Transverse colon (tissue), 4 donors: ENCODE measurements at places on chromosomes 12 and 14.

DNA sequence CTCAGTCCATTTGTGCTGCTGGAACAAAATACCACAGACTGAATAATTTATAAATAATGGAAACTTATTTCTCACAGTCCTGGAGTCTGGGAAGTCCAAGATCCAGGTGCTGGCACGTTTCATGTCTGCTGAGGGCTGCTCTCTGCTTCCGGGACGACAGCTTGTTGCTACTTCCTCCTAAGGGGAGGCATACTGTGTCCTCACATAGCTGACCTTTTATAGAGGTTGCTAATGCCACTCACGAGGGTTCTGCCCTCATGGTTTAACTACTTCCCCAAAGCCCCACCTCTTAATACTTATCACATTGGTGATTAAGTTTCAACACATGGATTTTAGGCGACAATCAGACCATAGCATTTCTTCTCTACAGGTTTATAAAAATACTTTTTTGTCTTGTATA, 411.1 kb downstream of the NRXN3 start:
- no peak for DNase-seq

DNA sequence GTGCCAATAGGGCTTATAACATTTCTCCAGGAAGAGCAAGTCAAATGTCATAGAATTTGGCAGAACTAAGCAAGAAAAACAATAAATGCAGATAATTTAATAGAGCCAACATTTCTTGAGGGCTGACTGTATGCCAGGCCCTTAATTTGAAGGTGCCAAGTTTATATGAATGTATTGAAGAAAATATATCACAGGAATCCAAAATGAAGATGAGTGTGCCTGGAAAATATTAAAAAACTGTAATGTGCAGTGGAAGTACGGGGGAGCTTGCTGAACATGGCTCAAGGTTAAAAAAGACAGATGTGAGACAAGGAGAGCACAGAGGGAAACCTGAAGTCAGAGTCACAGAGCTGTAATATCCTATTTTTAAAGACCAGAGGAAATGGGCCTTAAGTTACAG, 16.4 kb downstream of the NR1H4 start:
- no peak for DNase-seq

DNA sequence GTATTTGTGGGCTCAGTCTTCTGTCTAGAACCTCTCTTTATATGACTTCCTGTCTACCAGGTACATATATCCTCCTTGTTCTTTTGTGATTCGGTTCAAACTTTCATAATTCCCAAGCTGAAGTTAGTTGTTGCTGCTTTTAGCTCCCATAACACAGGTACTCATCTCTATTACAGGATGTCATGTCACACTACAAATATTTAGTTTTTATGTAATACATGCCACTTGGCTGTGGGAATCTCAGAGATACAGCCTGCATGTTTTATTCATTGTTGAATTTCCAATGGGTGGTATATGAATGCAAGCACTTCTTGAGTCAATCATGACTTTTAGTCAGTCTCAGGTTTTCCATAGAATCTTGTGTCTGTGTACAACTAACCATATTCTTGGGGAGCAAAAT, 122.7 kb downstream of the SINHCAF start:
- no peak for DNase-seq

GRCh38 chr12:25972783-25973182, 14.3 kb downstream of the RASSF8 start:
- no peak for DNase-seq

GRCh38 chr12:26573225-26573909, 259.6 kb downstream of the ITPR2 start:
- DNase-seq: no peak

GRCh38 chr14:86654558-86655184, 1124.7 kb downstream of the FLRT2 start:
- peak; percentile 35 for DNase-seq

- DNase-seq: no peak
Observed at GRCh38 chr12:88946372-88946997, 366.2 kb upstream of the KITLG start.

DNA sequence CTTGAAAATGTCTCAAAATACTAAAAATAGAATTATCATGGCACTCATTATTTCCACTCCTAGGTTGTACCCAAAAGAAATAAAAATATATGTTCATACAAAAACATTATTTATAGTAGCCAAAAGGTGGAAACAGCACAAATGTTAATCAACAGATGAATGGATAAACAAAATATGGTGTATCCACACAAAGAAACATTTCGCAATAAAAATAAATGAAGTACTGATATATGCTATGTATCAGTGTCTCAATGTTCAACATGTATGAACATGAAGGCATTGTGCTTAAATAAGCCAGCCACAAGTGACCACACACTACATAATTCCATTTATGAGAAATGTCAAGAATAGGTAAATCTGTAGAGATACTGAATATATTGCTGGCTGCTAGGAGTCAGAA, 40.9 kb downstream of the FOXG1 start:
- no peak for DNase-seq

- DNase-seq: no peak
Observed at GRCh38 chr14:80388980-80389711, 177.8 kb upstream of the DIO2 start.

DNA sequence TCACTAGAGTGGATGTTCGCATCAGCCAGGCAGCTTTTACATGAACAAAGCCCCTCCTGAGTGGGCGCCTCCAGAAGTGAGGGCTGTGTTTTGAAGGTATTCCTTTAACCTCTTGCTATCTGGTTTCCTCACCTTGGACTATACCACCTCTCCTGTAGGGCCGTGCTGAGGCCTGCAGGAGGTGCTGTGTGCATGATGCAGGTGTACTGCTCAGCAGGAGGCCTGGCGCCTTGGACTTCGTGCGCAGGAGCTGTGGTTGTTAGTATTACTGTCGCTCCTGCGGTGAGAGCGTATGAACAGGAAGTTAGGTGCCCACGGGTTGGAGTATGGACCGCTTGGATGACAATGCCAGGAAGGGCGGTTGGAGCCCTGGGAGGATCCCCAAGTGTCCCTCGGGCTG, 130.7 kb downstream of the TSPAN9 start:
- DNase-seq: no peak

- no peak for DNase-seq
Observed at GRCh38 chr14:73058922-73059673, 764 bp downstream of the RBM25 start.

DNA sequence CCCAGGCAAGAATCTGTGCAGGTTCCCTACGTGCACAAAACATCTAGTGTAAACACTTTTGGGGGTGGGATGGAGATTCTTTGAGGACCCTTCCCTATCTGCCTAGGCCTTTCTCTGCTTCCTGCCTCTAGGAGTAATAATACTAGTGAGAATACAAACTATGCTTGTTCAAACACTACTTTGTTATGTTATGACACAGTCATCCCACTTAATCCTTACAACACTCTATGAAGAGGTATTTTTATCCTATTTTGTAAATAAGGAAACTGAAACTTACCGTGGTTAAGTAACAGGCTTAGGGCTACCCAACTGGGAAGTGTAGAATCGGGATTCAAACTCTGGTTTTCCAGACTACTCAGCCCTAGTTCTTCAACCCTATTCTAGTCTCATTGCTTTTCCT, 96.5 kb downstream of the KCNA5 start:
- no peak for DNase-seq

DNA sequence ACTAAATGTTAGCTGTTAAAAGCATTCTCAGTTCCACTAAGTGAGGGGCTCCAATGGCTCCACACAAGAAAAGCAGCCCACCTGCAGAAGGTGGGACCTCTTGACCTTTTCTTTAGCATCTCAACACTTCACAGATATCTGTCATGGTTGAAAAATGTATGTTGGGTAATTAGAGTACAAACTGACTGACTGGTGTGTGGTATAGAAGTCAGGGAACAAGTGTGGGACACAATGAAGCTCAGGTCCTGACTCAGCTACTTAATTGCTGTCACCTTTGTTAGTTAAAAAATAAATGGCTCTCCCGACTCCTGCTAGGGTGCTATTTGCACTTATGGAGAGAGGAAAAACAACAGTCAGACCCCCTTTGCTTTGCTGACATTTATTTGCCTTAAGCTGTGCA, 299.0 kb downstream of the TTC6 start:
- no peak for DNase-seq

GRCh38 chr12:26628234-26628633, 204.8 kb downstream of the ITPR2 start:
- no peak for DNase-seq

GRCh38 chr12:120136093-120136770, 19.7 kb upstream of the RAB35 start:
- no peak for DNase-seq

DNA sequence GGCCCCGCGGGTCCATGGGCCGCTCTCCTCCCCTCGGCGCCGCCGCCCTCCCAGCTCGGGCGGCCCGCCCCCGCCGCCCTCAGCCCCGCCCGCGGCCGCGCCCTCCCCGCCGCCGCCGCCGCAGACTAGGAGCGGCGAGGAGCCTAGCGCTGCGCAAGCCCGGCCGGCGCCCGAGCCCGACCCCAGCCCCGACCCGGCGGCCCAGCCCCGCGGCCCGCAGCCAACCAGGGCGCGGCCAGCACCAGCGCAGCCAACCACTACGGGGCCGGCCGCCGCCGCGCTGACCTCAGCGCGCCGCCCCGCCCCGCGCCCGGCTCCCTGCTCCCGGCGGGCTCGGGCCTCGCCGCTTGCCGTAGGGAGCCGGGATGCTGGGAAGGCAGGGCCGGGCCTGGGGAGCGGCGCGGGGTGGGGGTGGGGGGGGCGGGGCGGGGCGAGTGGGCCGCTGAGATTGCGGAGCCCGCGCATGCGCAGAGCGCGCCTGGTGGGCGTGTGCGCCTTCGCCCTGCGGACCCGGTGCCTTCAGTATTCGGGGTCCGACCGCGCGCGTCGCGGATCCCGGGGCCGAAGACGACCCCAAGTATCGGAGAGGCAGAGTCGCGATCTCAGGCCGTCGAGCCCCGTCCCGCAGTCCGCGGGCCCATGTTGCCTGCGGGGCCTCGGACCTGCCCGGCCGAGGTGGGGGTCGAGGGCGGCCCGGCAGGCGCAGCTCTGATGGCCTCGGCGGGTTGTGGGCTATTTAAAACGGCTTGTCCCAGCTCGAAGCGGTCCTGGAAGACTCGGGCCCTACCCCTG, at the start of gene CDC42BPB:
TSS of gene CDC42BPB (minus strand) at position 178 of the 792 bp plus-strand sequence. CDS start 376 bp downstream, outside the sequence.
- peak; percentile 91 for DNase-seq

DNA sequence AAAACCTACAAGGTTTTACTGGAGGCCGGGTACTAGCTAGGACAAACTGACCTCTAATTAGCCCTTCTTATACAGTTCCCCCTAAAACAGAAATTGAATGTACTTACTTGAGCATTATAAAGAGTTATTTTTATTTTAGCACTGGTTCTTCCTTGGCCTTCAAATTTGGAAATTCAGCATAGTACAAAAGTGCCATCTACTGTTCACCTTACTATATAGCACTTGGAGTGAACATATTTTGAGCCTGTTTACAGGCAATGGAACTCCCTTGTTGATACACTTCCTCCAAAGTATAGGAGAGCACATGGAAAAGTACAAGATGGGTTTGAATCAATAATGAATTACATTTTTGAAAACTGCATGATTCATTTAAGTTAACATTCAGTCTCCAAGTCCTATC, 3.9 kb upstream of the POC1B start:
- DNase-seq: no peak

DNA sequence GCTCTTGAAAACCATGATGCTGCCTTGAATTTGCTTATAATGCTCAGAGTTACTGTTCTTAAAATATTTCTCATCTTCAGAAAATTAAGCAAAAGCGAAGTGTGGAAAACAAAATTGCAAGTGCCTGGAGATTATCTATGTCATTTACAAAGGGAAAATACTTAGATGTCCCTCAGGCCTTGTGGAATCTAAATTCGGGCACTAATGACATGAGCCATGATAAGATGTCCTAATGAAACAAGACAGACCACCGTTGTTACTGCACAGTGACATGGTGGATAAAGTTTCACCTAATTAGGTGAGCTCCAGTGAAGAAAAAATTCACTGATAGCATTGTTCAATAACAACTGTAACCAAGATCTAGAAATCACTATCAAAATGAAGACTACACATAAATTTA, 30.4 kb downstream of the PPP1R13B start:
- DNase-seq: no peak

- DNase-seq: no peak
Observed at GRCh38 chr12:46430340-46430948, 57.9 kb upstream of the SLC38A2 start.

DNA sequence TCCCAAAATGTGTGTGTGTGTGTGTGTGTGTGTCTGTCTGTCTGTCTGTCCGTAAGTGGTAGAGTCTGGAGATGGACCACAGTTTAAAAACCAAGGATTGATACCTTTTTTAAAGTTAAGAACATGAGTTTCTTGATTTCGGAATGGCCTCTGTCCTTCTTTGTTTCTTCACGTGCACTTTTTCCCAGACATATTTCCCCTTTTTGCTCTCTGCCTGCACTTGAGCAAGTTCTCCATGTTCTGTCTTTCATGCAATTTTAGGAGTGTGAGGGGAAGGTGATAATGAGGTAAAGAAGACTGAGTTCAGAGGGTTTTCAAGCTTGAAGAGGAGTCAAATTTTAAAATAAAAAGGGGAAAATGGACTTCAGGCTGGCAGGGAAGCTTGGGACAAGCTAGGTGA, 12.7 kb downstream of the OLR1 start:
- DNase-seq: no peak

GRCh38 chr12:114499338-114499737, 93.4 kb upstream of the TBX5 start:
- no peak for DNase-seq

DNA sequence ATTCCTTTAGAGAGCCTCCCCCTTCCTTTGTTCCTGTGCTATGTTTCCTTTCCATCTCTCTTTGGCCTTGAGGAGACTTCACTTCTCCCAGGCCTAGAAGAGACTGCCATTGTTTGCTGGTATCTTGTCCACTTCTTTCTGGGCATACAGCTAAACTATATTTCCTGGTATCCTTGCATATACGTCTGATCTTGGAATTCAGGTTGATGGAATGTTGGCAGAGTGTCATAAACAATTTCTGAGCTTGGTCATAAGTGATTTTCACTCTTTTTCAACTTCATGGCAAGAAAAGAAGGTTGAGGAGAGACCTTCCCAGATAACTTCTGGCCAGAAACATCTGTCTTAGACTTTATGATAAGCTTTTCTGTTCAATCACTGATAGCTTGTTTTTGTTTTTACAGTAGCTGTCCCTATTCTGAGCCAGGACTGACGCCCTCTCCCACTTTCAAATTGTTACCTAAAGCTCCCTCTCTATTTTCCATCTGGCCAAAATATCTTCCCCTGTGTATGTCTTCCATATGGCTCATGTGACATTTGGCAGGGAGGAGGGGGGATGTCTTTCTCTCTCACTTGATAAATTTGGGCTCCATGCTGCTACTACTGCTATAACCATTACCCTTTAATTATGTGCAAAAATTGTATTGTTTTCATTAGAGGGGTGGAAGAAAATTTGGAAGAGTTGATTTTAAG, 457.0 kb downstream of the ADAMTS20 start:
- DNase-seq: no peak

DNA sequence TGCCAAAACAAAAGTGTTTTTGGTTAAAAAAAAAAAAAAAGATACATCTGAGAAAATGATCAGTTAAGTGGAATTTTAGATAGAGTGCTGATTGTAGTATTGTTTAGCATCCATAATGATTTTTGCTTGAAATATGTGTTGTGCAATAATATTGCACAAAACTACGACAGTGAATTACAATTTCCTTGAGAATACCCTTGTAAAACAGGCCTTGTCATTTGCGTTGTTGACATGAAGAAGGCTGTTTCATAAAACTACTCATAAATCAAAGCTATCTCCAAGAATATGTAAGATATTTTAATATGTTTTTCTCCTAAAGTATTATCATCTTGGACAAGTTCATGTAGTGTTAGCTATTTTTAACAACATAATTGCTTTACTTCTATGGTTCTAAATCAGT, 1077.0 kb downstream of the LRFN5 start:
- no peak for DNase-seq
